ENCODE measurements at places on chromosomes 16 and 17.
A peak's percentile ranks its signal among the peaks of the same experiment; 100 is the strongest.

GRCh38 chr17:19508577-19508867, 25.1 kb upstream of the SLC47A1 start:
- H3K27ac ChIP-seq: peak overlapping the region; percentile 100
- peaks cover 2% of the 10 kb centered on the region for H3K36me3 ChIP-seq
- H3K4me3 ChIP-seq: peak overlapping the region; percentile 87
- peaks cover 2% of the 10 kb centered on the region for H3K27me3 ChIP-seq

DNA sequence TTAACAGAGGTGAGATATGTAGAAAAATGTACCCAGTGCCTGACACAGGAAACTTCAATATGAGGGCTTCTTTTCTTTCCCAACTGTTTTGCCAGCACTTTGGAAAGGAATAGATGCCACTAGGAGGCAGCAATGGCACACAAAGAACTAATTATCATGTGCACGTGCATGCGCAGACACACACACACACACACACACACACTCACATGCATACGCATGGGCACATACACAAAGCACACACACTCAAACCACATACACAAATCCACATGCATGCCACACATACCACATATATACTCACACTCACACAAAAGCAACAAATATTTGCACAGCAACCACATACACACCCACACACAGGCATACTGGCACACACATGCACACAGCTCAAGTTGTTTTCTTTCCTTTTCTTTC, 8.8 kb upstream of the CEP112 start:
- peak overlapping the region; percentile 71 for H3K27ac ChIP-seq
- H3K4me3 ChIP-seq: no peak overlapping the region
- no peaks in the 10 kb centered on the region for H3K27me3 ChIP-seq

DNA sequence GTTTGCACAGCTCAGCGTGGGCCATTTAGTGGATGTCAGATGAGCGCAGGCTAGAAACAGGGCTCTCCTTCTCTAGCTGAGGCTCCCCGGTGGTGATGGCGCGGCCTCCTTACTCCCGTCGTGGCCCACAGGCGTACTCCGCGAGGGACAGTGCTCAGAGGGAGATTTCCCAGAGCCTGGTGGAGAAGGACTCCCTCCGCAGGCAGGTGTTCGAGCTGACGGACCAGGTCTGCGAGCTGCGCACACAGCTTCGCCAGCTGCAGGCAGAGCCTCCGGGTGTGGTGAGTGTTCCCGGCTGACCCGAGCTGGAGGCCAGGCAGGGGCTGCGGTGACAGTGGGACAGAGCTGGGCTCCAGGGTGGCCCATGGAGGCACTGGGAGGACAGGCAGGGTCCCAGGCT, 21.4 kb downstream of the CARD14 start:
- H3K36me3 ChIP-seq: no peaks in the 10 kb centered on the region
- no peak for DNase-seq
- H3K27ac ChIP-seq: no peak overlapping the region
- peaks cover 1% of the 10 kb centered on the region for H3K4me1 ChIP-seq
- H3K27me3 ChIP-seq: peaks cover 22% of the 10 kb centered on the region
- H3K4me3 ChIP-seq: no peak overlapping the region

GRCh38 chr17:81454473-81454872, 58.1 kb downstream of the ACTG1 start:
- no peak overlapping the region for H3K27ac ChIP-seq
- H3K4me1 ChIP-seq: no peaks in the 10 kb centered on the region
- H3K36me3 ChIP-seq: peaks cover 3% of the 10 kb centered on the region

- H3K27me3 ChIP-seq: no peaks in the 10 kb centered on the region
- no peak overlapping the region for H3K27ac ChIP-seq
- H3K4me3 ChIP-seq: no peak overlapping the region
- peaks cover 35% of the 10 kb centered on the region for H3K4me1 ChIP-seq
- no peaks in the 10 kb centered on the region for H3K36me3 ChIP-seq
Observed at GRCh38 chr17:44549686-44550085, 7.6 kb upstream of the FZD2 start.

GRCh38 chr16:88874938-88875599, 8.6 kb upstream of the PABPN1L start:
- no peaks in the 10 kb centered on the region for H3K4me1 ChIP-seq
- no peak for DNase-seq
- no peak overlapping the region for H3K4me3 ChIP-seq
- H3K27ac ChIP-seq: no peak overlapping the region
- peaks cover 3% of the 10 kb centered on the region for H3K27me3 ChIP-seq

GRCh38 chr16:51159296-51159695, 8.2 kb upstream of the SALL1 start:
- H3K36me3 ChIP-seq: no peaks in the 10 kb centered on the region
- no peak overlapping the region for H3K27ac ChIP-seq
- peaks cover 82% of the 10 kb centered on the region for H3K27me3 ChIP-seq
- peaks cover 8% of the 10 kb centered on the region for H3K4me1 ChIP-seq
- no peak overlapping the region for H3K4me3 ChIP-seq
- DNase-seq: no peak

- no peak overlapping the region for H3K27ac ChIP-seq
- no peak for DNase-seq
- H3K4me1 ChIP-seq: peaks cover 8% of the 10 kb centered on the region
- H3K4me3 ChIP-seq: no peak overlapping the region
Observed at GRCh38 chr16:87575027-87575804, 27.1 kb upstream of the JPH3 start.

DNA sequence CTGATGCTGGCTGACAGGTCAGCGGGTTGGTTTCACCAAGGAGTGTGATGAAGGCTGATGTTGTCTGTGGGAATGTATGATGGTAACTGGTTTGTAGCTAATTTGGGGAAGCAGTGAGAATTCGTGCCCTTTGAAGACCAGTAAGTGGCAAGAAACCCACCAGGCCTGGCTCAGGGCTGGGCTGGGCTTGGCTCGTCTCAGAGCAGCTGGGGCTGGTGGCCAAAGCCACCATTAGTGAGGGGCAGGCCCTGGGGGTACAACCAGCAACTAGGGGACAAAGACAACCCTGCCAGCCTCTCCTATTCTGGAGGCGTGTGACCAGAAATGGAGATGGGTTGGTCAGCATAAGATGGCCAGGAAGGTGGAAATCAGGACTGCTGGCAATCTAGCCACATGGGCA, 13.0 kb upstream of the STH start:
- no peak for DNase-seq
- H3K4me3 ChIP-seq: no peak overlapping the region
- H3K4me1 ChIP-seq: peaks cover 1% of the 10 kb centered on the region
- peaks cover 3% of the 10 kb centered on the region for H3K27me3 ChIP-seq

DNA sequence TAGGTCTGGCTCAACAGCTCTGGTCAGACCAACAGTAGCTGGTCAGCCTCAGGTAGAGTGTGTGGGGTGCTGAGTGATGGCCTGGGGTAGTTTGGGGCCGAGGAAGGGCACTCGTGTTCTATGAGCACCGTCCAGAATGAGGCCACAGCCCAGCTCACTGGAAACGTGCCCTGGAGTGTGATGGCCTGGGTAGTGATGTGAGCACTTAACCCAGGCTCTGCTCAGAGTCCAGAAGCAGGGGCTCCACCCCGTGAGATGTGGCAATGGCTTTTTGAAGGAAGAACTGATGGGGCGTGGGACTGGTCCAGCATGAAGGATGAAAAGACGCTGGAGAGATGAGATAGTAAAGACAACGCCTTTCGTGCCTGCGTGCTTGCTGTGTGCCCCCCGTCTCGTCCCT, 35.3 kb downstream of the NTN1 start:
- no peak for DNase-seq
- H3K27me3 ChIP-seq: peaks cover 46% of the 10 kb centered on the region
- H3K4me1 ChIP-seq: peaks cover 10% of the 10 kb centered on the region
- H3K4me3 ChIP-seq: no peak overlapping the region

GRCh38 chr16:87351320-87351698, 32.3 kb downstream of the FBXO31 start:
- DNase-seq: no peak
- no peak overlapping the region for H3K4me3 ChIP-seq

GRCh38 chr17:5677620-5678019, 93.3 kb upstream of the NLRP1 start:
- H3K27ac ChIP-seq: no peak overlapping the region
- no peaks in the 10 kb centered on the region for H3K4me1 ChIP-seq
- DNase-seq: no peak
- H3K36me3 ChIP-seq: no peaks in the 10 kb centered on the region

GRCh38 chr16:2819939-2820835, 3.1 kb downstream of the PRSS21 start:
- H3K36me3 ChIP-seq: no peaks in the 10 kb centered on the region

DNA sequence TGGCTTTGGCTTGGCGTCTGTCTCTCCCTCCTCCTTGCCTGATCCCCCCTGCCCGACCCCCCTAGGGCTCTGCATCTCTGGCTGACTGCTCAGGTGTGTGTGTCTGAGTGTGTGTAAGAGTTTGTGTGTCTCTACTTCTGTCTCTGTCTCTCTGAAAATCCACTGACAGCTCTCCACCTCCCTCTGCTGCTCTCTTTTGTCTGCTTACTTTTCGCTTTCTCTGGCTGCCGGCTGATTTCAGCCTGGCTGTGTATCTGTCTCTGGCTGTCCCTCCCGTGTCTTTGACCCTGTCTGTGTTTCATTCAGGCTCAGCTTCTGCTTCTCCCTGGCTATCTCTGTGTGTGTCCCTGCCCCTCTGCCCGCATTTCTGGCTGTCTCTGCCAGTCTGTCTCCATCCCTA, 3.8 kb upstream of the SPEM1 start:
- peaks cover 1% of the 10 kb centered on the region for H3K36me3 ChIP-seq
- H3K4me3 ChIP-seq: no peak overlapping the region
- DNase-seq: no peak
- H3K27me3 ChIP-seq: no peaks in the 10 kb centered on the region

- H3K4me3 ChIP-seq: no peak overlapping the region
- DNase-seq: no peak
- no peak overlapping the region for H3K27ac ChIP-seq
Observed at GRCh38 chr16:53899431-53899830, 195.5 kb downstream of the FTO start.

DNA sequence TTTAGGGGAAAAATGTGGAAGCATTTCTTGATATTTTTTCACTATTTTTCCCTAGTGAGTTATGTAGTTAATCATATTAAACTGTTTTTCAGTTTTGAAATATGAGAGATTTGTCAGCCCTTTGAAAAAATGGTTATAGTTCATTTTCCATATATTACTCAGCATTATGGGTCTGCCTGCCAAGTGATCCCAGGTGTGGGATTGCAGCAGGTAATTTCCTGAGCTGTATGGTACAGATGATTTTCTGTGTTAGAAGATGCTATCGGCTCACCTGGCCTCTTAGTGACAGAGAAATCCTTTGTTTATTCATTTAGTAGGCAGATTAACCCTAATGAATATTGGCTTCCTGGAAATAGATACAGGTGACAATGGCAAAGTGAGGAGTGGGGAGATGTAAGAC, 275.1 kb upstream of the TBX2 start:
- no peaks in the 10 kb centered on the region for H3K36me3 ChIP-seq
- no peaks in the 10 kb centered on the region for H3K27me3 ChIP-seq
- DNase-seq: no peak
- no peak overlapping the region for H3K27ac ChIP-seq

DNA sequence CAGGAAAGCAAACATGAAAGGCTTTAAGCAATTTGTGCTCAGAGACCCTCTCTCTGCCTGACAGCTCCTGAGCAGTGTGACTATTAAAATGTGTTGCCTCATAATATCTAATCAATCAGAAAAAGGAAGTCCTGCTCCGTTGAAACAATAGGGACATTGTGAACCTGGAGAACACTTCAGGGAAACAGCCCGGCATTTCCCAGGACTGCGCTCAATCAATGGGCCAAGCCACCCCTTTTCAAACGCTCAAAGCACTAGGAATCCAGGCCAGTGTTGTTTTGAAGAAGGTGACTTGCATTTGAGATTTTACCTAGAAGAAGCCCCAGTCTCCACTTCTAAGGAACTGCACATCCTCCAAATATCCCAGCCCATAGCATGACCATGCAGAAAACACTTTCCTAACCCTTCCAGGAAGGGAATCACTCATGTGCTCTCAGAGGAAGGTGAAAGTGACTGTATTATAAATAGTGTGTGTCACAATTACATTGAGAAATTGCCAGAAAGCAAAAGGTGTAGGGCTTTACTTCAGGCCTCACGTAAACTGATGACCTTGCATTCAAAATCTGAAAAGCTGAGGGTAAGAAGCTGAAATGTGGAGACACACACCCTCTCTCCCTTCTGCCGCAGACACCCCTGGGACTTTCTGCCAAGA, 19.4 kb downstream of the CDRT4 start:
- H3K27me3 ChIP-seq: no peaks in the 10 kb centered on the region
- H3K4me3 ChIP-seq: no peak overlapping the region
- no peak for DNase-seq
- H3K4me1 ChIP-seq: peaks cover 15% of the 10 kb centered on the region
- peaks cover 4% of the 10 kb centered on the region for H3K36me3 ChIP-seq

- H3K36me3 ChIP-seq: no peaks in the 10 kb centered on the region
- no peak overlapping the region for H3K27ac ChIP-seq
- no peak overlapping the region for H3K4me3 ChIP-seq
- no peaks in the 10 kb centered on the region for H3K4me1 ChIP-seq
Observed at GRCh38 chr17:79261355-79262072, 186.9 kb downstream of the ENGASE start.

DNA sequence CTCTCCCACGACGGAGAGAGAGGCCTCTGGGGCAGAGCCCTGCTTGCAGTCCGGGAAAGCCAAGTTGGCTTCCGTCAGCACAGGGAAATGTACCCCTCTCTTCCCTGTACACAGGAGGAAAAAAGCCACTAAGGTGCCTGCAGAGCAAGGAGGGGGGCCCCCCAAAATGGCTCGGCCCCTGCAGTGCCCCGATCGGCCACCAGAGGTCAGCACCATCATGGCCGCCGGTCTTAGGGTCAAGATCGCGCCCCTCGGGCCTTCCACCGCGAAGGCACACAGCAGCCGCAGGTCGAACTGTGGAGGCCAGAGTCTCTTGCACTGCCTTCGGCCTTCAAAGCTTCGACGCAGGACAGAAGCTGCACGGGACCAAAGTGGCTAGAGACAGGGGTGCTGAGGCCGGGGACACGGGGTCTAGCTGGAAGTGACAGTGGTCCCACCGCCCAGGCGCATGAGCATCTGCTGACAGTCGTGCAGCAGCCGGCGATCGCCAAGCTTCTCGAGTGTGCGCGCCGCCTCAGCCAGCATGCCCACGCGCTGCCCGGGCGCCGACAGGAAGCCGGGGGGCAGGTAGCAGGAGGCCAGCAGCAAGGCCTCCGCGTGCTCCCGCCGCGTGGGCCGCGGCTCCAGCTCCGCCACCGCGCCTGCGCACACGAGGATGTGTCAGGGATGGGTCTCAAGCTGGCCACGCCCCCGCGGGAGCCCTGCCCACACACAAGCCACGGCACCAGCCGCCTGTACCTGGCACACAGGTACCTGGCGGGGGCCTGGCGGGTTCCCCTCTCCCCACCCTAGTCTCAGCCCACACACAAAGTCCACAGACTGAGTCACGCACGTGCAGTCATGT, 24.4 kb downstream of the SREBF1 start:
- peak; percentile 89 for DNase-seq
- peaks cover 13% of the 10 kb centered on the region for H3K4me1 ChIP-seq
- peak overlapping the region; percentile 37 for H3K27ac ChIP-seq
- peaks cover 3% of the 10 kb centered on the region for H3K27me3 ChIP-seq
- no peak overlapping the region for H3K4me3 ChIP-seq

- no peak overlapping the region for H3K4me3 ChIP-seq
- no peaks in the 10 kb centered on the region for H3K4me1 ChIP-seq
- DNase-seq: no peak
- peaks cover 4% of the 10 kb centered on the region for H3K27me3 ChIP-seq
Observed at GRCh38 chr17:77666462-77666861, 292.0 kb upstream of the TNRC6C start.

Data from progenitor cell of endocrine pancreas (in vitro differentiated cells).